ENCODE measurements at places on chromosomes 7 and 10. TPM values are rescaled to one million over a fixed set of nuclear protein-coding genes. Genes with fewer than 3 reads are reported as not detected.

HOXA1 gene
- not detected for total RNA-seq

COL28A1 gene
- total RNA-seq, result 1.4 TPM

CTTNBP2 gene
- total RNA-seq, result 25.4 TPM

ZNF239 gene
- total RNA-seq, result 17.3 TPM

CFAP58 gene
- total RNA-seq, result 1.8 TPM

FGFR2 gene
- total RNA-seq, result 28.4 TPM

TLX1 gene
- not detected for total RNA-seq

ZNF25 gene
- 67.6 TPM for total RNA-seq

HIP1 gene
- 24.7 TPM for total RNA-seq

Data from diencephalon (tissue), 1 donor.